ENCODE measurements at places on chromosomes 2 and 18. TPM values are rescaled to one million over a fixed set of nuclear protein-coding genes. Genes with fewer than 3 reads are reported as not detected.

DNA sequence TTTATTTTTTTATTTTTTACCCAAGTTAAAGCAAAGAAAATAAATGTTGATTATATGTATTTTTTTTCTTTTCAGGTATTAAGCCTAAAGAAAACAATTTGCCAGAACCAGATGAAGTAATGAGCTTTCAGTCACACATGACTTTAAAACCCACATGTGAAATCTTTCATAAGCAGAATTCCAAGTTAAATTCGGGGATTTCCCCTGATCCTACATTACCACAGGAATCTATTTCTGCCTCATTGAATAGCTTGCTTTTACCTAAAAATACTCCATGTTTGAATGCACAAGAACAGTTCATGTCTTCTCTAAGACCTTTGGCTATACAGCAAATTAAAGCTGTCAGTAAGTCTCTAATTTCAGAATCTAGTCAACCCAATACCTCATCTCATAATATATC is 26.6 kb downstream of the GEN1 start:
- no peak for DNase-seq

DNA sequence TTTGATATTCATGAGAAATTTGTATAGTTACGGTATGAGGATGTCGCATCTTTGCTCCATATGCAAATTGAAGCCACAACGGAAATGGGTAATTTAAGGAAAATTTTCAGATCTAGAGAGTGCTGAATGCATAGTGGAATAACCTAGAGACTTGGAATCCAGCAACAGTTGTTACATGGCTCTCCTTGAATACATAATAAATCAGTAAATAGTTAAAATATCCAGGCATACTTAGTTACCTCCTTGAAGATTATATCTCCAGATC is 5.4 kb downstream of the REG1A start:
- DNase-seq, result no peak

- DNase-seq, result no peak
These were observed 124.1 kb downstream of the ANKRD30BL start for GRCh38 chr2:132037527-132038178.

GRCh38 chr2:95039363-95039762 is 13.9 kb downstream of the MAL start:
- no peak for DNase-seq

Gene GALR1
- not detected for total RNA-seq

DNA sequence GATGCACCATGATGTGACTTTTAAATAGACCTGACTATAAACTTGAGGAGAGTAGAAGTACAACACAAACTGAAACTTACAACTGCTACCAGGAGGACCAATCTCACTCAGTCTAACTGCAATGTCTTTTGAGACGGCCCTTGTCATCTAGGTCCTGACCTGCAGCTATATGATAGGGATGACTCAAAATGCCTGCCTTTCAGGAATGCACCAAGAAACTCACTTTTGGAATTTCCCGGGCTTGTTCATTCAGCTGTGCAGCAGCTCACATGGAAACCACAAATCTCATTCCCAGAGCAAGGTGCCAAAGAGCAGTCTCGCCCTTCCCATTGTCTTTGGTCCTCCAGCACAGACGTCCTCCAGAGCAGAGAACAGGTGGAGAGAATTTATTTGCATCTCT is 113.7 kb downstream of the SPOPL start:
- no peak for DNase-seq

- no peak for DNase-seq
These were observed 8.0 kb downstream of the ZNF516 start for GRCh38 chr18:76487070-76487469.

- DNase-seq, result peak; percentile 82
These were observed 70.0 kb downstream of the MBP start for GRCh38 chr18:77062518-77063003.

Data from activated CD4-positive, alpha-beta memory T cell treated with anti-CD3 and anti-CD28 coated beads, Interleukin-2, amount 10 ng/mL, durations not matched to agents 7 days and 5 days (primary cell).